ENCODE measurements at places on chromosomes 6 and 20. TPM values are rescaled to one million over a fixed set of nuclear protein-coding genes. Genes with fewer than 3 reads are reported as not detected.

The PIGU gene
- 14.7 TPM for total RNA-seq

The PNPLA1 gene
- total RNA-seq, result not detected

The CCN6 gene
- total RNA-seq, result not detected

The ANKRD66 gene
- not detected for total RNA-seq

The SEMG1 gene
- total RNA-seq, result not detected

The CARMIL1 gene
- total RNA-seq, result 3.4 TPM

The BPIFB2 gene
- total RNA-seq, result not detected

The LPA gene
- not detected for total RNA-seq

- DNase-seq, result no peak
Measured at GRCh38 chr20:19465536-19465935, 253.1 kb downstream of the SLC24A3 start.

DNA sequence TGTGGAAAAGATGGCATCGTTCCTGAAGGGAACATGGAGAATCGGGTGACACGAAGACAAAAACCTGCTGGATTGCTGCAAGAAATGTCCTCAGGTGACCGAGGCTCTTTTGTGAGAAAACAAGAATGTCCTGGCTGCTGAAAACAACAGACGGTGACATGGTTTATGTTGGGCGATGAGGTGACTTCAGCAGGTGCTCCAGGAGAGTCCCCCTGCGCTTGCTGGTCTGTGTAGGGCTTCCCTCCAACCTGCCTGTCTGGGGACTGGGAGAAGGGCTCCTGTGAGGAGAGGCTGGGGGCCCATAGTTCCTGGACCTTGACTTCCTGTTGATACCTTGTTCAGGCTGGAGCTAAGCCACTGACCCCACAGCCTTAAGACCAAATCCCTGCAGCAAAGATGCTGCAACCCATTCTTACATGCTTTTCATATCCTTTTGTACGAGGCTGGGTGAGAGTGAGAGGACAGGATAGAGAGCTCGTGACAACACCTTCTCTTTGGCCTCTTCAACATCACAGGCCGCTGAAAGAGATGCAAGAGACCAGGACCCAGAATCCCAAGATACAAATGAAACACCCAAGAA, 134.8 kb downstream of the CD83 start:
- DNase-seq, result no peak

- DNase-seq, result no peak
Measured at GRCh38 chr6:49736017-49736508, 8.1 kb downstream of the CRISP3 start.

- no peak for DNase-seq
Measured at GRCh38 chr20:50513169-50514034, 3.2 kb downstream of the PTPN1 start.

- no peak for DNase-seq
Measured at GRCh38 chr6:135555550-135555949, 58.0 kb upstream of the AHI1 start.

Data from activated B cell treated with CpG ODN at 0.5 μM for 24 hours (primary cell).